Hippocampal formation (tissue), 2 donors: ENCODE measurements at places on chromosomes 11 and 22.

GRCh38 chr11:61963282-61964057 lies 4.0 kb downstream of the FTH1 start:
- DNase-seq: no peak

- peak; percentile 80 for DNase-seq
Observed at GRCh38 chr11:12330485-12331231, 46.7 kb upstream of the PARVA start.

DNA sequence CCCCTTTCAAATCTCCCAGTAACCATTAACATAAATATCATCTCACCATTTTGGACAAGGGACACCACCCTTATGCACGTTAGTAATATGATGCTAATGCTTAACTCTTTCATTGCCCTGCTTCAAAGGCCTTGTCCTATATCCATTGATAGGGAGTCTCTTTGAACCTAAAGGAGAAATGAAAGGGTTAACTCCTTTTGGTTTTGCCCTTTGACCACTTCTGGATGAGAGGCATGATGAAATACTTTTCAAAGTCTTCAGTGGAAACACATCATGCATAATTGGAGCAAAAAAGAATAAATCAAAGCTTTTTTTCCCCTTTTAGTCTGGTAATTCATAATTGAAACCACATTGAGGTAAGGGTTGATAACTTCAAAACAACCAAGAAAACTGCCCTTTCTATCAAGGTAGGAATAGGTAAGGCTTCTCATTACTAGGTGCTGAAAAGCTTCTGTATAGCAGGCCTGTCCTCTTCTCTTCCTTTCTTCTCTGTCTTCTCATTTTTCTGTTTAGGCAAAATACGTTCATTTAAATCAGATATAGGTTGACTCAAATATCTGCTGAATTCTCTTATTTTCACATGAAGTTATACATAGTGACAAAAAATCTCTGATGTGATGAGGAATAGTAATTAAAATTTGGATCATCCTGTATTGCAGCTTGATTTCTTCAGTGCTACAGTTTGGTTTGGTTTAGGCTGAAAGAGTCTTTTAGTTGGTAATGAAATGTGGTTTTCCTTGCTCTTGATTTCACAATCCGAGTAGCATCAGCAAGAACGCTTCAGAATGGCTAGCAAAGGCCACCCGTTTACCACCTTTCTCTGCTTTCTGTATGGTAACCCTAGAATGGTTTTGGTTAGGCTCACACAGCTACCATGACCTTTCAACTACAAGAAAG lies 94.8 kb downstream of the EXT2 start:
- DNase-seq: no peak

- DNase-seq: no peak
Observed at GRCh38 chr22:31106731-31107177, 614 bp downstream of the SELENOM start.

DNA sequence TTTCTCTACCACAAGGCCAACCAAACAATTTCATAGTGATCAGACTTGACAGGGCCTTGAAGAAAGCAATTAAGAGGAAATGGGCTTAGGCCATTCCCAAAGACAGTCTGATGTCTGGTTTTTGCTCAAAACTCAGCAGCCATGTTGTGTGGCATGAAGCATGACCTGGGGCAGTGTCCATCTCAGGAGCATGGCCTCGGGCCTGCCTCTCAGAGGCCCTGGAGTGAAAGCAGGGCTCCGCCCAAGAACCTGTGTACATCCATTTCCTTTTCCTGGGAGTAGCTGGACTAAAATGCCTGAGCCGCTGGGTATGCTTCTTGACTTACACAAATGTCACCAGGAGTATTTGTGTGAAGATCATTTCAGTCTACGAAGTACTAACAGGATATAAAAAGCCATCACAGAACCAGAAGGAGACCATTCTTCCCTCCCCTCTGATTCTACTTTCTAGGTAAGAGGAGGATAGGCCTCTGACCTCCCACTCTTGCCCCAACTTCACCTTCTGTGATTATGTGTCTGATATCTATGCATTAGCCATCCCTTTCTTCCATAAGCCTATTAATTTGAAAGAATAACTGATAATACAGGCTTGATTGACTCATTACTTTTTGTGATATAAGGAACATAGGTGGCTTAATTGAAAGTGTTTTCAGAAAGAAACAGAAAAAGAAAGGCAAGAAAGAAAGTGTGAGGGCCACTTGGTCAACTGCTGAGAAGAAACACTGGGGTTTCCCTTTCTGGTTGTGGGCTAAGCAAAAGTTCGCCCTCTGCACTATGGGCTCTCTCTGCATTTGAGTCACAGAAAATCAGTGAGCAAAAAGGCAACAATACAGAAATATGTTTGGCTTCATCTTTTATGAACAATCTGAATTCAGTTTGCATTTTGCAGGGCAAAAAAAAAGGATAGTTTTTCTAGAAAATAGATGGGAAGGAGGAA lies 188.6 kb upstream of the MTMR2 start:
- DNase-seq: no peak

GRCh38 chr11:47449541-47449940 lies 605 bp upstream of the RAPSN start:
- DNase-seq: no peak

- DNase-seq: no peak
Observed at GRCh38 chr22:29062286-29062821, 723 bp upstream of the C22orf31 start.

DNA sequence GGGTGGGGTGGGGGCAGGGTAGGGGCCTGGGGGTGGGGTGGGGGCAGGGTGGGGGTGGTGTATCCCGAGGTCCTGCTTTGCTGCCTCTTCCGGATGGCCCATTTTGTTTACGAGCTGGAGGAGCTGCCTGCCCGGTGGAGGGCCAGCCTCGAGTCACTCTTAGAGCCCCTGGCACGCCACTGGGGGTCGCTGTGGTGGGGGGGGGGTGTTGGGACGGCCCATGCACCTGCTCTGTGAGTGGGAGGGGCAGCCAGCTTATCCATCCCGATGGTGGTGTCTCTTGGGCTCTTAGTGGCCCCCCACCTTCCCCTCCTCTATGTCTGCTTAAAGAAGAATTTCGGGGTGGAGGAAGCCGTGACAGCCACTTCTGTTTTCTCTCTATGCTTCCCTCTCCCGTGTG lies 24.6 kb downstream of the MRGPRD start:
- DNase-seq: no peak

- no peak for DNase-seq
Observed at GRCh38 chr22:24434471-24435322, 7.3 kb downstream of the ADORA2A start.

GRCh38 chr11:116507016-116507415 lies 265.8 kb downstream of the BUD13 start:
- no peak for DNase-seq

- no peak for DNase-seq
Observed at GRCh38 chr22:49433717-49434611, 393.7 kb downstream of the BRD1 start.

DNA sequence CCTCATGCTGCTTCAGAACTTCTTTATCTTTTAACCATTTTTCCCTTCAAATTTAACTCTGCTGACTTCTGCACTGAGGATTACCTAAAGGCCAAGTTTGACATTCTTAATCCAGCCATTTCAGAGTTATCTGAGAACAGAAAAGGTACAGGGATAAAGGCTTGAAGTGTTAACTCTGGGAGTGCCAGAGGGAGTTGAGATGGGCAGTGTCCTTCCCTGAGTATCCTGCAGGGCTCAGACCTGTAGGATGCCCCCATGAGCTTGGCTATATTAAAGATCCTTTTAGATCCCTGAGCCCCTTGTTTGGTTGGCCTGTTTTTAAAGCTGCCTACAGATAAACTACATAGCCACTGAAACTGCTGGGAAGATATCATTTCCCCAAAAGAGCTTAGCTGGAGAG lies 268.4 kb upstream of the KIRREL3 start:
- no peak for DNase-seq

GRCh38 chr11:33900159-33900840 lies 8.4 kb upstream of the LMO2 start:
- no peak for DNase-seq

DNA sequence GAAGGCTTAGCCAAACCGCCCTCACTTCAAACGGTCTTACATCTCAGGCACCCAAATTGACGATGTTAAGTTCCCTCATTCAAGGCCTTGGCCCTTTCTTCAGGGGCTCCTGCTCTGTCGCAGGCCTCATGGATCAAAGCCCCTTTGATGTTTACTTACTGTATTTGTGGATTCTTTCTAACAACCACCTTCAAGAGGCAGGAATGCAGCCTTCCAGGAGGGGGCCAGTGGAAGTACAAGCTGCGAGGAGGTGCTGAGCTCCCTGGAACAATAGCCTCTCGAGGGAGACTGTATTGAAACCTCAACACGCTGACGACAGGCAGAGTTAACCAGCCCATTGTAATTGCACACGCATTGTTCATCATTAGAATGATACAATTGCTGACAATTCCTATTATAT lies 209.1 kb downstream of the ST3GAL4 start:
- DNase-seq: no peak

DNA sequence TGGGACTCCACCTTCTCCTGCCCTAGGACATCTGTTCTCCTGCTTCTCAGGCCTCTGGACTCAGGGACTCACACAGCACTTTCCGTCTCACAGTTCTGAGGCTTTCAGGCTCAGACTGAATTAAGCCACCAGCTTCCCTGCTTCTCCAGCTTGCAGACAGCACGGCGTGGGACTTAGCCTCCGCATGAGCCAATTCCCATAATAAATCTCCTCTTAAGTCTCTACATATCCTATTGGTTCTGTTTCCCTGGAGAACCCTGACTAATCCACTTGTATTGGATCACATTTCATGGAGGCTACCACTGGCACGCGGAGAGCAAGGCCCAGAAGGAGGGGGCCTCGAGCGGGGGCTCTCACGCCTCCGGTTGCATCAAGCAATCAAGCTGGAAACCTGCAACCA lies 1313.6 kb downstream of the TBC1D22A start:
- DNase-seq: no peak

GRCh38 chr11:35928688-35929395 lies 15.0 kb upstream of the LDLRAD3 start:
- no peak for DNase-seq

GRCh38 chr11:68468217-68468828 lies 7.8 kb downstream of the PPP6R3 start:
- no peak for DNase-seq

GRCh38 chr11:45737056-45737455 lies 67.9 kb upstream of the SLC35C1 start:
- no peak for DNase-seq

- no peak for DNase-seq
Observed at GRCh38 chr22:18987765-18988164, 51.7 kb upstream of the PRODH start.

GRCh38 chr22:30205281-30206115 lies 41.1 kb downstream of the LIF start:
- no peak for DNase-seq

GRCh38 chr11:4924239-4924638 lies at the start of gene OR51G1:
Gene OR51G1, minus strand, starts transcription at chr11:4924339. Its CDS starts 0 bp downstream, at chr11:4924339.
- DNase-seq: no peak

DNA sequence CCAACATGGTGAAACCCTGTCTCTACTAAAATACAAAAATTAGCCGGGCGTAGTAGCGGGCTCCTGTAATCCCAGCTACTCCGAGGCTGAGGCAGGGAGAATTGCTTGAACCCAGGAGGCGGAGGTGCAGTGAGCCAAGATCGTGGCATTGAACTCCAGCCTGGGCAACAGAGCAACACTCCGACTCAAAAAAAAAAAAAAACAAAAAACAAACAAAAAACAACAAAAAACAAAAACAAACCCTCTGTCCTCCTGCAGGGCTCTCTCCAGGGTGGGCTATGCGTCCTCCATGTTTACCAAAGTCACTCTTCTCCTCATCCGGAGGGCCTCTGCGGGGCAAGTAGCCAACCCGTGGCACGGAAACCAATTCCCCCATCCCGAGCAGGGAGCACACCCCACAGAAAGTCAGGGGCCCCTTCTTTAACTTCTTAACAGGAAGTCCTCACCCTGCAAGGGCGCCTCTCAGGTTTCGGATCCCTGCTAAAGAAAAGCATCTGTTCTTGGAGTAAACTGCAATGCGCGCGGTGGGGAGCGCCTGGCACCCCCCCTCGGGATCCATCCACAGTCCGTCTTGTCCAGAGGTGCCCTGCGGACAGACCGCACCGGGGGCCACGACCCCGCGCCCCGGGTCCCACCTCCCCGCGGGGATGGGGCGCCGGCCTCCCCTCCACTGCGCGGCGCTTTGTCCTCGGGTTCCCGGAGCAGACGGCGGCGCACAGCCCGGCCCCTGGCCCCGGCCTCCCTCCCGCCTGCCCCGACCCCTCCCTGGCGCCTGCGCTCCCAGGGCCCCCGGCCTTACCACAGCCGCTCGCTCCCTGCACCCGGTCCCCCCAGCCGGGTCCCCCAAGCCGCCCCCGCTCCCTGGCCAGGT lies 712 bp downstream of the CERK start:
- DNase-seq: peak; percentile 27

- no peak for DNase-seq
Observed at GRCh38 chr11:74185285-74185684, 14.2 kb downstream of the PPME1 start.
